ENCODE measurements at places on chromosomes 2 and 18. TPM values are rescaled to one million over a fixed set of nuclear protein-coding genes. Genes with fewer than 3 reads are reported as not detected.

TMEM18 gene
- total RNA-seq = 21.1 TPM

BCL2L11 gene
- total RNA-seq = 1.1 TPM

EMILIN2 gene
- 11.0 TPM for total RNA-seq

CRYGC gene
- total RNA-seq = not detected

IHH gene
- total RNA-seq = not detected

IL36RN gene
- under 0.01 TPM for total RNA-seq

CRYGD gene
- not detected for total RNA-seq

IL37 gene
- total RNA-seq = not detected

TMEM178A gene
- 1.1 TPM for total RNA-seq

TRIM43B gene
- not detected for total RNA-seq

NT5DC4 gene
- not detected for total RNA-seq

CNTNAP5 gene
- total RNA-seq = under 0.01 TPM

ELOA2 gene
- total RNA-seq = not detected

BCL11A gene
- 0.19 TPM for total RNA-seq

SFTPB gene
- total RNA-seq = not detected

RFTN2 gene
- total RNA-seq = 0.58 TPM

TDRD15 gene
- not detected for total RNA-seq

KCNG2 gene
- 0.19 TPM for total RNA-seq

NT5C1B gene
- total RNA-seq = not detected

TMEM247 gene
- total RNA-seq = not detected

KCNS3 gene
- total RNA-seq = 3.6 TPM

DSG2 gene
- total RNA-seq = 0.19 TPM

ACTR1B gene
- 66.5 TPM for total RNA-seq

CHPF gene
- 192 TPM for total RNA-seq

IL1RN gene
- 0.28 TPM for total RNA-seq

PAX8 gene
- total RNA-seq = 0.38 TPM

COBLL1 gene
- total RNA-seq = 20.9 TPM

C2orf78 gene
- not detected for total RNA-seq

ABCG8 gene
- not detected for total RNA-seq

EPB41L3 gene
- 24.0 TPM for total RNA-seq

TUBB8B gene
- total RNA-seq = not detected

AMER3 gene
- total RNA-seq = not detected

ALLC gene
- total RNA-seq = under 0.01 TPM

GALNT5 gene
- total RNA-seq = 87.6 TPM

SOCS6 gene
- 33.3 TPM for total RNA-seq

MRPL53 gene
- total RNA-seq = 37.5 TPM

RBM44 gene
- total RNA-seq = 0.19 TPM

CCNYL1 gene
- total RNA-seq = 17.8 TPM

POU3F3 gene
- total RNA-seq = 0.19 TPM

TLX2 gene
- under 0.01 TPM for total RNA-seq

PLCL1 gene
- 12.3 TPM for total RNA-seq

NFU1 gene
- total RNA-seq = 44.0 TPM

HOXD3 gene
- 0.28 TPM for total RNA-seq

LONRF2 gene
- total RNA-seq = under 0.01 TPM

ZNF521 gene
- 9.9 TPM for total RNA-seq

CDH20 gene
- 0.28 TPM for total RNA-seq

MBD2 gene
- 23.1 TPM for total RNA-seq

SKA1 gene
- total RNA-seq = 2.8 TPM

SOX11 gene
- under 0.01 TPM for total RNA-seq

ANKRD44 gene
- 17.8 TPM for total RNA-seq

REEP1 gene
- total RNA-seq = under 0.01 TPM

ZNF385B gene
- total RNA-seq = not detected

ALKAL2 gene
- total RNA-seq = not detected
